ENCODE measurements at places on chromosomes 2 and 18. TPM values are rescaled to one million over a fixed set of nuclear protein-coding genes. Genes with fewer than 3 reads are reported as not detected.

DNA sequence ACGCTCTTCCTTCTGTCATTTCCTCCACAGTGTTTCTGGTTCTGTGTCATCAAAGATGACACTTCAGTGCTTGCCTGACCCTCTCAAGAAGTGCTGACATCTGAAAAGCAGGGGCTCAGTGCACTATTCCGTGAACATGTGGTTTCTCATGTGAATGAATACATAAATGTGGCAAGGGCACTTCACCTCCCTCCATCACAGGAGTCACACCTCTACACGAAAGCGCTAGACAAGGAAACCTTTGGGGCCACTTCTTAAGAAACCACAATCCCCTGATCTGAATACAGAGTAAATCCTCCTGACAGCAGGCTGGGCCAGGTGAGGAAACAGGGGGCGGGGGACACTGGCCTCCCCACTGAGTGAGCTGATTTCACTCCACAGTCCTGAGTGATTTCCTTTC, 145.8 kb upstream of the ACAA2 start:
- DNase-seq: no peak

- DNase-seq: peak; percentile 19
Measured at GRCh38 chr2:218513676-218514075, 54.5 kb downstream of the USP37 start.

DNA sequence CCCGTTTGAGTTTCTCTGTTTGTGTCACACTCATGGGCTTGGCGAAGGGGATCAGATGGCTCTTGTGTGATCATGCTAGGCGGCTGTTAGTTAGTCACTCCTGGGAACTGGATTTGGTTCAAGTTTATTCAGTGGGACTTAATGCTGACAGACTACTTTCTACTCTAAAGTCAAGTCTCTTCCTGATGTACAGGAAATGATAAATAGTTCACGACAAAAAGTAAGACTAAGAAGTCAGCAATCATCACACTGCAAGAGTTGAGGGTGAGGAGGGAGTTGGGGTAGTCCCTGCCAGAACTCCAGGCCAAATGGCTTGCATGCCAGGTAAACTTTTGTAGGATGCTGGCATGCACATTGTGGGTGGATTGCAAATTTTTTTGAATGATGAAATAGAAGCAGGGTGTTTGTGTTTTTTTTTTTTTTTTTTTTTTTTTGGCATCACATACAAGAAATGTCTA, 25.1 kb upstream of the CCL20 start:
- no peak for DNase-seq

- no peak for DNase-seq
Measured at GRCh38 chr2:159786938-159787337, 11.1 kb downstream of the CD302 start.

GRCh38 chr2:176419591-176420071, 150.4 kb downstream of the MTX2 start:
- peak; percentile 89 for DNase-seq

- DNase-seq: no peak
Measured at GRCh38 chr2:20427931-20428526, 18.8 kb upstream of the RHOB start.

DNA sequence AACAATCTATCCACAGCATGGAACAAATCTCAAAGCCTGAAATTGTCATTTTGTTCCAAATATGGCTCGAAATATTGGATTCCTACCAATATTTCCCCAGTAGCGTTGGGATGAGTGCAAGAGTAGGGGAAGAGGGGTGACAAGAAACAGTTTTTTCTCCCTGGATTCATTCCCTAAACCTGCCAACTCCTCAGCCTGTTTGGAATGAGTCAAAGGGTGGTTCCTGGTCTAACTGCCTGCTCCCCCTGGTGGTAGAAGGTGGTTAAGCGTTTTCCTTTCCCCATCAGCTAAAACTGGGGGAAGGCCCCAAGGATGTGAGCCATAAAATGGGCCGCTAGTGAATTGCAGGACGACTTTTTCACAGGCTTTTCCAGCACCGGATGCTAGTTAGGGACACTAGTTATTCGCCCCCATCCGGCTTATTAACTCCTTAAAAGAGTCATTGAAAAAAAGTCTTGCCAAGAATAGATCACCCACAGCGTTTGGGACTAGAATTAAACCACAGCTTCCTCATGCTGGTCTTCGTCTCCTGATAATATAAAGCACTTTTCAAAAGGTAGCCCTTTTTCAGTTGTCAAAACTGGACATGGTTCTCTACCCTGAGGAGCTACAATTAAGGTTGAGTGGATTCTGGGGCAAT, 72.5 kb downstream of the DHRS9 start:
- peak; percentile 53 for DNase-seq

DNA sequence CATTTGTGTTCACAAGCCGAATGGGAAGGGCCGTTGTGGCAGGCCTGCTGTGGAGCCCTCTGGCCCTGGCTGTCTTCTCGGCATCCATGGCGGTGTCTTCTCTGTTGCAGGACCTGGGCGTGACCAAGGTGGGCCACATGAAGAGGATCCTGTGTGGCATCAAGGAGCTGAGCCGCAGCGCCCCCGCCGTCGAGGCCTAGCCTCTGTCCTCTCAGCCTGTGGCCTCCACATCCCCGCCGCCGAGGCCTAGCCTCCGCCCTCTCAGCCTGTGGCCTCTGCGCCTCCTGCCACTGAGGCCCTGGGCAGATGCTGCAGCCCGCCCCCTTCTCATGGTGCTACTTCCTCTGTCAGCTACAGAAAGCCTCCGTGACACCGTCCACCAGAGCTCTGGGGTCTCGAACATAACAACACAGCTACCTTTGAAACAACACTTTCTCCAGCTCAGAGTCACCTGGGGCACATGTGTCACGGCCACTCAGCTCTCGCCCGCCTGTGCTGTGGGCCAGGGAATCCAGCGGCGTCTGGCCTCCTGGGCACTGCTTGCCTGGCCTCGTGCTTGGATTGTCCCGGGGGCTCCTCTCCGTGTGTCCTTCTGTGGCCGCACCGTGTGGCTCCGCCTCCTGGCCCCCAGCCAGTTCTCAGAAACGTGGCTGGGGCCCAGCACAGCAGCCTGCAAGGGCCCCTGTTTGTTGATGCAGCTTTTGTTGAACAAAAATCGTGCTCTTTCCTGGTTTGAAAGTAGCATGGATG, 97.1 kb downstream of the USP40 start:
- no peak for DNase-seq

DNA sequence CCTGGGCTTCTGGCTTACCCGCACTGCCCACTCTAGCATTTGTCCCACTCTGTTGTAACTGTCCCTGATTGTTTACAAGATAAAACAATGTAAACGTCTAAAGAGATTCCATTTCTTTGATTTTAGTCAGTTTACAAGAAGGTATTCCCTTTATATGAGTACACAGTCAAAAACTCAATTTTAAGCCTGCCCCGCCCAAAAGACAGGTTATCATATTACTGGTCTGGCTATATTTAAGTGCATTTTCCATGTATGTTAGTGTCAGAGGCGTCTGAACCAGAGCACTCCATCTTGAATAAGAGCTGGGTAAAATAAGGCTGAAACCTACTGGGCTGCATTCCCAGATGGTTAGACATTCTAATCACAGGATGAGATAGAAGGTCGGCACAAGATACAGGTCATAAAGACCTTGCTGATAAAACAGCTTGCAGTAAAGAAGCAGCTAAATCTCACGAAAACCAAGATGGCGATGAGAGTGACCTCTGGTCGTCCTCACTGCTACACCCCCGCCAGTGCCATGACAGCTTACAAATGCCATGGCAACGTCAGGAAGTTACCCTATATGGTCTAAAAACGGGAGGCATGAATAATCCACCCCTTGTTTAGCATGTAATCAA, 15.0 kb downstream of the GPR45 start:
- DNase-seq: no peak

- no peak for DNase-seq
Measured at GRCh38 chr2:239801404-239802184, 223.5 kb downstream of the NDUFA10 start.

DNA sequence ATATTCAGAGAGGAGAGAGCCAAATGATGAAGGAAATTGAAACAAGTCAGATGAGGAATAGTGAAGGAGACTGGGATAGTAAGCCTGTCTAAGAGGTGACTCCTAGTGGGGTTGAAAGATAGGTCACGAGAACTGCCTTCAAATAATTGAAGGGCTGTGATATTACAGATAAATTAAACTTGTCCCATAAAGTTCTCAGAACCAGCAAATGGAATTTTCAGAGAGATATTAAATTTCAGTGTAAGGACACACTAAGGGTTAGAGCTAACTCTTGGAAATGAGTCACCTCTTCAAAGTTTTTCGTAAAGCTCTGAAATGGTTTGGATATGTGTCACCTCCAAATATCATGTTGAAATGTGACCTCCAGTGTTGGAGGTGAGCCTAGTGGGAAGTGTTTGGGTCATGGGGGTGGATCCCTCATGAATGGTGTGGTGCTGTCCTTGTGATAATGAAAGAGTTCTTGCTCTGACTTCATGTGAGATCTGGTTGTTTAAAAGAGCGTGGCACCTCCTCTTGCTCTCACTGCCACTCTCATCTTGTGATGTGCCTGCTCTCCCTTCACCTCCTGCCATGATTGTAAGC, 87.3 kb downstream of the BABAM2 start:
- peak; percentile 96 for DNase-seq

DNA sequence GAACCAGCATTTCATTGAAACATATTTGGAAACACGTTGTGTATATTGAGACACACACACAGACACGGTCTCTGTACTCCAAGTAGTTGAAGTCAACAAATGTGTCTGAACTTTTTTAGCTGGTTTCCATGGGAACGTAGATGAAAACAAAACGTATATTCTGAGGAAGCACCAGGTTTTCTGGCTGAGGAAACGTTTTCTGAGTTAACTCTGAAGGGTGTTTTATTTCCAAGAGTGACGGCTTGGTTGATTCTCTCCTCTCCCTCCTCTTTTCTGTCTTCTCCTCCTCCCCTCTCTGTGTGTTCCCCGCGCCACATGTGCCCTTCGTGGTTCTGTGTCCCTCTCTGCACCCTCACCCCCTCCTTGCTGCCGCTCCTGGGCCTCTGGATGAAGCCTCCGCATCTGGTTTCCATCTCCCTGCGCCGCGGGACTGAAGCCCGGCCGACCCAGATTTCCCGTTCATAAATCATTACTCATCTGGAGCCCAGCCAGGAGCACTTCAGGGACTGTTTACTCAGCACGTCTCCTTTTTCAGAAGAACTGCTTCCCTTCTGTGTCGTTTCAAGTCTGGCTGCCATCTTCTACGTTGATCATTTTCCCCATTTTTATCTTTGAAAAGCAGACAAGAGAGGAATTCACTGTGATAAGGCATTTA, 122.7 kb downstream of the COL6A3 start:
- peak; percentile 98 for DNase-seq

GRCh38 chr2:189498205-189498604, 56.9 kb downstream of the WDR75 start:
- peak; percentile 6 for DNase-seq

DNA sequence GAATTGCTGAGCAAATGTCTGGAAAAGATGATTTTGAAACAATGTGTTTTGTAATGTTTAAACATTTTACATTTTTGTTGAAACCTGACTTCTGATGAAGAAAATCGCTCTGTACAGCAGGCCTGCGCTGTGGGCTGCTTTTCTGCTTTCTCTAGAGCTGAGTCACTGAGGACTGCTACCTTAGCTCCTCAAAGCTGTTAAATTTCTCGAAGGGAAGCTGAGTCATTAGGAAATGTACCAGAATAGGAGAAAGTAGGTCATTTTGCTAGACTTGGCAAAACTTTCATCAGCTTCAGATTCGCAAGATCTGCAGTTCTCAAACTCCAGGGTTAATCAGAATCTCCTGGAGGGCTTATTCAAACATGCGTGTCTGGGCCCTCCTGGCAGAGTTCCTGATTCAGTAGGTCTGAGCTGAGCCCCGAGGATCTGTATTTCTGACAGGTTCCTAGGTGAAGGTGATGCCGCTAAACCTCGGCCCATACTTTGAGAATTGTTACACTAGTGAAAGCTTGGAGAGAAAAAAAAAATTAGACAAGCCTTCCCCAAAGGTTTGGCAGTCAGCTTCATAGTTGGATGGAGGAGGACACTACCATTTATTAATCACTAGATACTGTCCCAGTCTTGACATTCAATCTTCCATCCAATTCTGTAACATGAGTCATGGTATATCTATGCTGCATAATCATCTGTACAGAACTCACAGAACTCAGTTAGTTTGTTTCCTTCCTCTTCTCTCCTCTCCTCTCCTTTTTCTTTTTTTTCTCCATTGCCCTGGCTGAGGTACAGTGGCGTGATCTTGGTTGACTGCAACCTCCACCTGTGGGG, 297.6 kb downstream of the PARD3B start:
- DNase-seq: peak; percentile 96

DNA sequence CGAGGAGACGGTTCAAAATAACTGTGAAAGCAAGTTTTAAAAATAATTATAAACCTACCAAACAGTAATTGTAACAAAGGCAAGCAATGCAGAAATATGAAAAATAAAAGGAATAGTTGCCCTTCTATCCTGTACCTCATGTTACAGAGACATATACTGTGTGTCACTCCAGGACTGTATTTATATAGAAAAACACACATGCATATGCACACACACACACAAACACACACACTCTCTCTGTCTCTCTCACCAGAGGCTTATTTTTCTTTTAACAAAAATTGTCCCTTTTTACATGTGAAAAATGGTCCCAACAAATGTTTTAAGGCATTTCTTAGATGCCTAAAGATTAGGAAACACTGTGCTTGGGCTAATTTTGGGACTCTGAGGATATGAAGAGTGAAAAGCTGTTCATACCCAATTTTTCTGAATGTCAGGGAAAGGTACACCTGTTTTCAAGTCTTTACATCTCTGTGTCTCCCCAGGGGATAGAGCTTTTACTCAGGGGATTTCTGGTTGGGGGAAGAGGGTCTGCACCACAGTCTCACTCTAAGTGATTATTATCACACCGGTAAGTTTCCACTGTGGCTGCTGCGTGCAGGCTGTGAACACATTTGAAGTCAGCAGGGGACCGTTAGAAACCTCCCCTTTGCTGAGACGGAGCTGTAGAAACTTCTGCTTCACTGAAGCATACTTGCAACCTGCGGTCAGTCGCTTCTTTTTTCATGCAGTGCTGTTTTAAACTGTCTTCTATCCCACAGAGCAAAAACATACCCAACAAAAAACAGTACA, 51.4 kb upstream of the SPAG16 start:
- DNase-seq: peak; percentile 29

- no peak for DNase-seq
Measured at GRCh38 chr2:197487385-197487784, 12.3 kb downstream of the HSPD1 start.

- no peak for DNase-seq
Measured at GRCh38 chr2:118310681-118311429, 222.6 kb downstream of the INSIG2 start.

Gene IRS1
- 21.1 TPM for total RNA-seq

Gene UGT1A5
- total RNA-seq: not detected

Gene PROKR1
- not detected for total RNA-seq

Gene NAT8
- total RNA-seq: not detected

Gene RESP18
- not detected for total RNA-seq

Gene ITGAV
- total RNA-seq: 204 TPM

Gene MAB21L4
- total RNA-seq: not detected

Gene DNAH6
- total RNA-seq: under 0.01 TPM

Gene IL18R1
- 0.18 TPM for total RNA-seq

Gene GBX2
- total RNA-seq: not detected

Gene CD207
- total RNA-seq: not detected
